ENCODE measurements at places on chromosomes 1 and 21. TPM values are rescaled to one million over a fixed set of nuclear protein-coding genes. Genes with fewer than 3 reads are reported as not detected.
A peak's percentile ranks its signal among the peaks of the same experiment; 100 is the strongest.

DNA sequence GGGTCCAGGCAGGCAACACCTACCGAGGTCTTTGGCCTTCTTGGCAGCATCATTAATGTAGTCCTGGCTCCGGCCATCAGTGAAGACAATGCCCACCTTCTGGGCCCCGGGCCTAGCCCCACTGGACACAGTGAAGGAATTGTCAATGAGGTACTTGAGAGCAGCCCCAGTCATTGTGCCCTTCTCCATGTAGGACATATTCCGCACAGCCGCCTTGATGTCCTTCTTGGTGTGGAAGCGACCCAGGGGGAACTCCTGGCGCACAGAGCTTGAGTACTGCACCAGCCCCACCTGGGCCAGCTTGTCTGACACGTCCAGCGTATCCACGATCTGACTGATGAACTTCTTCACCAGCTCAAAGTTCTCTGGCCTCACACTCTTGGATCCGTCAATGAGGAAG, 7.5 kb downstream of the MATN1 start:
- no peak for DNase-seq
- no peak overlapping the region for H3K4me3 ChIP-seq

GRCh38 chr1:152954436-152954835, 7.4 kb downstream of the SPRR5 start:
- no peaks in the 10 kb centered on the region for H3K27me3 ChIP-seq
- H3K4me3 ChIP-seq, result no peak overlapping the region
- no peaks in the 10 kb centered on the region for H3K4me1 ChIP-seq
- no peaks in the 10 kb centered on the region for H3K36me3 ChIP-seq
- DNase-seq, result no peak

OR2L3 gene
- total RNA-seq, result not detected

DNA sequence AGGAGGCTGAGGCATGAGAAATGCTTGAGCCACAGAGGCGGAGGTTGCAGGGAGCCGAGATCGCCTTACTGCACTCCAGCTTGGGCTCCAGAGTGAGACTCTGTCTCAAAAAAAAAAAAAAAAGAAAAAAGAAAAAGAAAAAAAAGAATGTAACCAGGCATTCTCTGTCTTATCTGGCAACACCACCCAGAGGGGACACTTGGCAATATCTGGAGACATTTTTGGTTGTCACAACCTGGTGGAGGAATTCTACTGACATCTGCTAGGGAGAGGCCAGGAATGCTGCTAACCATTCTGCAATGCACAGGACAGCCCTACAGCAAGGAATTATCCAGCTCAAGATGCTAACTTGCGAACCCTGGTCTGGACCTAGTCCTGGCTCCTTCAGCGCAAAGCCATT, 2.3 kb upstream of the CNR2 start:
- H3K36me3 ChIP-seq, result no peaks in the 10 kb centered on the region
- no peak overlapping the region for H3K4me3 ChIP-seq
- peaks cover 2% of the 10 kb centered on the region for H3K4me1 ChIP-seq
- H3K27me3 ChIP-seq, result no peaks in the 10 kb centered on the region
- no peak overlapping the region for H3K27ac ChIP-seq
- DNase-seq, result no peak

GRCh38 chr21:46142582-46143473, 12.6 kb downstream of the FTCD start:
- no peak overlapping the region for H3K4me3 ChIP-seq
- peaks cover 7% of the 10 kb centered on the region for H3K4me1 ChIP-seq
- no peak overlapping the region for H3K27ac ChIP-seq
- no peaks in the 10 kb centered on the region for H3K36me3 ChIP-seq

DNA sequence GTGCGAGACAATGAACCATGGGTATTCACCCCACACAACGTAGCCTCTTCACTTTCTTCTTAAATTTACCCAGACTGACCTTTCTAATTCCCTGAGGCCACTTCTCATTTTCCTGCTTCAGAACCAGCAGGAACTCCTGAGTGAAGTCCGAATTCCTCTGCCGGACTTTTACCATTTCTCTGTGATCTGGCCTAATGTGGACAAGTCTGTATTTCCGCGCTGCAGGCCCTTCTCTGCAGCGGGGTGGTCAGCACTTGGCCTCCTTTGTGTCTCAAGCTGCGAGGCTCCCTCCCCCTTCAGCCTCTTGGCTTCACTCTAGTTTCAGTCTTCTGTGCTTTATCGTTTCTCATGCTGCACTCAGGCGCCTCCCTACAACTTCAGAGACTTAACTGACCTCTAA, 9.4 kb upstream of the CTBS start:
- peaks cover 8% of the 10 kb centered on the region for H3K4me1 ChIP-seq
- H3K36me3 ChIP-seq, result no peaks in the 10 kb centered on the region
- DNase-seq, result no peak
- peak overlapping the region; percentile 73 for H3K27ac ChIP-seq
- no peaks in the 10 kb centered on the region for H3K27me3 ChIP-seq

DNA sequence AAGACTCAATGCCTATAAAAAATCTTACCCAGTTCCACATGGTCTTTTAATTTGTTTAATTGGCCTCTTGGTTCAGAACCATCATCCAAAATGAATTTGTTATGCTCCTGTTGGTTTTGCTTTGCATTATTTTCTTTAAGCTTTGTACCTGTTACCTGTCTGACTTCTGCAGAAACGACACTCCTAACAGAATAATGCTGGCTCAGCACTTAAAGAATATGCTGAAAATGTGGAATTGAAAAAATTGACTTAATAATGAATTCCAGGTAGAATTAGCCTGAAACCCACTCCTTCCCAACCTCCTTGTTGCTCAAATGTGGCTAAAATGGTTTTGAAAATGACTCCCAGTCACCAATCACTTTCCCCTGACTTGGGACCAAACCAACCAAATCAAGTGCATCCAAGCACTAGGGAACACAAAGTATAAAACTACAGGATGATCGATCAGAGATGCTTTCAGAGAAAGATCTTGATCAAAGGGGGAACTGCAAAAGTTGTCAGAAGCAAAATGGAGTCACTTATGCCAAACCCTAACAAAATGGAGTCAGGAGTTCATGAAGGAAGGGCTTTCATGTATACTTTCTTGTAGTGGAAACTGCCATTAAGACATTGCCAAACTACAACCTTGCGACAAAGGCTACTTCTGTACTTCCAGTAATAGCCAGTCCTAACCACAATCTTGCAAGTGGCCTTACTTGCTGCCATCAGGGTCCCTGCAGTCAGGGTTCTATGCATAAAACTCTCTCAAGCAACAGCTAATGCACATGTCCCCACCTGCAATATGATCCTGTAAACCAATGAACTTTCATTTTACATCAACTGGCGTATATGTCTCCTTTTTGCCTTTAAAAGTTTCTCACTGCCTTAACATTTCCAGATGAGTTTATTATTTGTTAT, 5.4 kb downstream of the GBP7 start:
- no peaks in the 10 kb centered on the region for H3K27me3 ChIP-seq
- no peaks in the 10 kb centered on the region for H3K36me3 ChIP-seq
- no peaks in the 10 kb centered on the region for H3K4me1 ChIP-seq

GRCh38 chr1:119147661-119148090, 7.2 kb upstream of the WARS2 start:
- H3K4me3 ChIP-seq, result no peak overlapping the region
- no peak for DNase-seq
- H3K27ac ChIP-seq, result no peak overlapping the region
- H3K27me3 ChIP-seq, result no peaks in the 10 kb centered on the region
- H3K36me3 ChIP-seq, result no peaks in the 10 kb centered on the region

CR1L gene
- total RNA-seq, result 0.34 TPM

- no peak overlapping the region for H3K27ac ChIP-seq
- H3K27me3 ChIP-seq, result no peaks in the 10 kb centered on the region
- DNase-seq, result no peak
- H3K36me3 ChIP-seq, result no peaks in the 10 kb centered on the region
- no peak overlapping the region for H3K4me3 ChIP-seq
- no peaks in the 10 kb centered on the region for H3K4me1 ChIP-seq
Observed at GRCh38 chr1:186578325-186579016, 101.8 kb downstream of the PTGS2 start.

- no peak for DNase-seq
- H3K27ac ChIP-seq, result no peak overlapping the region
Observed at GRCh38 chr1:155691992-155692528, 3.2 kb downstream of the DAP3 start.

PEX11B gene
- total RNA-seq, result 20.4 TPM

GRCh38 chr1:20426371-20426770, 59.6 kb downstream of the CAMK2N1 start:
- no peaks in the 10 kb centered on the region for H3K4me1 ChIP-seq
- H3K27me3 ChIP-seq, result peaks cover 29% of the 10 kb centered on the region
- H3K36me3 ChIP-seq, result no peaks in the 10 kb centered on the region
- DNase-seq, result no peak

- no peaks in the 10 kb centered on the region for H3K36me3 ChIP-seq
- no peak for DNase-seq
- no peaks in the 10 kb centered on the region for H3K4me1 ChIP-seq
Observed at GRCh38 chr1:53579221-53580008, 120.2 kb downstream of the DMRTB1 start.

KHDC4 gene
- total RNA-seq, result 30.3 TPM

MEF2D gene
- total RNA-seq, result 81.1 TPM

TFF2 gene
- not detected for total RNA-seq

- no peaks in the 10 kb centered on the region for H3K27me3 ChIP-seq
- no peak overlapping the region for H3K27ac ChIP-seq
- H3K36me3 ChIP-seq, result no peaks in the 10 kb centered on the region
- H3K4me3 ChIP-seq, result no peak overlapping the region
Observed at GRCh38 chr1:244603498-244603897, 49.4 kb upstream of the DESI2 start.

FABP3 gene
- total RNA-seq, result 3,473 TPM

GRCh38 chr1:209647156-209647555, 5.1 kb downstream of the LAMB3 start:
- no peak for DNase-seq
- no peak overlapping the region for H3K4me3 ChIP-seq
- H3K4me1 ChIP-seq, result peaks cover 88% of the 10 kb centered on the region
- H3K36me3 ChIP-seq, result no peaks in the 10 kb centered on the region
- peak overlapping the region; percentile 59 for H3K27ac ChIP-seq
- H3K27me3 ChIP-seq, result no peaks in the 10 kb centered on the region

KDF1 gene
- not detected for total RNA-seq

CRABP2 gene
- total RNA-seq, result 0.30 TPM

GRCh38 chr1:150553392-150554085, 4.3 kb downstream of the ADAMTSL4 start:
- peaks cover 31% of the 10 kb centered on the region for H3K4me1 ChIP-seq
- peaks cover 18% of the 10 kb centered on the region for H3K36me3 ChIP-seq
- DNase-seq, result no peak
- no peak overlapping the region for H3K4me3 ChIP-seq
- no peaks in the 10 kb centered on the region for H3K27me3 ChIP-seq
- H3K27ac ChIP-seq, result peak overlapping the region; percentile 87

GRCh38 chr1:5526822-5527551, 465.2 kb downstream of the NPHP4 start:
- no peak for DNase-seq
- peaks cover 59% of the 10 kb centered on the region for H3K27me3 ChIP-seq

LCE2A gene
- total RNA-seq, result not detected

GRCh38 chr1:45327644-45328515, 1.2 kb downstream of the HPDL start:
- peaks cover 9% of the 10 kb centered on the region for H3K4me1 ChIP-seq
